Amygdala (tissue), 56 donors: ENCODE measurements at places on chromosomes 13 and 19.

DNA sequence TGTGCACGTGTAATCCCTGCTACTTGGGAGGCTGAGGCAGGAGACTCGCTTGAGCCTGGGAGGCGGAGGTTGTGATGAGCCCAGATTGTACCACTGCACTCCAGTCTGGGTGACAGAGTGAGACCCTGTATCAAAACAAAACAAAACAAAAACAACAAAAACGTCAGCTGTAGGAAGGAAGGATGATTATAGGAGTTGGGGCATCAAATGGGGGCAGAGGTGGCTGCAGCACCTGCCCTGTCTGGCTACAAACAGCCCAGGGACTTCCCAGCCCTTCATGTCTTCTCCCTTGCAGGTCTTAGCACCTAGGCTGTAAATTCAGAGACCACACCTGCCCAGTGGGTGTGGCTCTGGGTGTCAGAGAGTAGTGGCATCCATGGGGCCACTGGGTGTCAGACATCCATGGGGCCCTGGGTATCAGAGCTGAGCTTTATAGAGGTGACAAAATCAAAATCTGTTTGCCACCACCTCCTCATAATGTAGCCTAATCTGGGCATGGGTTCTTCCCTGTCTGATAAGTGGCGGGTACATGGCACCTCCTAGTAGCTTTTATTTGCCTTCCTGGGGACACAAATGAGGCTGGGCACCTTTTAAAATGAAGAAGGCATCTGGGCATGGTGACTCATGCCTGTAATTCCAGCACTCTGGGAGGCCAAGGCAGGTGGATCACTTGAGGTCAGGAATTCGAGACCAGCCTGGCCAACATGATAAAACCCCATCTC, 4.7 kb upstream of the B3GNT3 start:
- no peak for DNase-seq

DNA sequence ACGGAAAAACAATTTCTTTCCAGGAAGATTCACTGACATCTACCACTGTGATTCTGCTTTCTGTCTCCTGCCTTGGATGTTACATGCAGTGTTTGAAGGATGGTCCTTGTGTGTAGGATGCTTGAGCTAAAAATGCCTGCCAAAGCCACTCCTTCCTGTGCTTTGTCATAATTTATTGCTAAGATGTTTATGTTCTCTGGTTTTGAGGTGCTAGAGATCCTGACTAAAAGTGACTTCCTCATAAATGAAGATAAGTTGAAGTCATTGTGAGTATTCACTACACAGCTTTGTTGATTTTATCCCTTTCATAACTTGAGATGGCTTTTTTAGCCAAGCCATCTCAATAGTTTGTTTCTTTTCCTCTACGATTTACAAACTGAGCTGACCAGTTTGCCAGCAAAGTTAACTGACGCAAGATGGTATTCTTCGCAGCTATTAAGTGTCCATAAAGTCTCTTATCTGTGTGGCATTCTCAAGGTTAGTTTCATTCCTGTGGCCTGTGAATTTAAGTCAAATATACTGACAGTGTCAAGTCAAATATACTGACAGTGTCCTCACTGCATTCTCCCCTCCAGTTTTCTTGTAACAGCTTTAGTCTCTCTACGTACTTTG, 15.7 kb upstream of the FBXL3 start:
- DNase-seq, result no peak

- no peak for DNase-seq
These were observed 1.3 kb upstream of the C1QTNF9 start for GRCh38 chr13:24308068-24308445.

- no peak for DNase-seq
These were observed 3.0 kb upstream of the SLC6A16 start for GRCh38 chr19:49327878-49328544.
